Inflammatory macrophage (primary cell): ENCODE measurements at places on chromosomes 3 and 15.
A peak's percentile ranks its signal among the peaks of the same experiment; 100 is the strongest.

GRCh38 chr3:16103472-16103871, 71.0 kb upstream of the GALNT15 start:
- no peak for DNase-seq

GRCh38 chr3:145417678-145418077, 743.3 kb downstream of the PLOD2 start:
- no peak for DNase-seq

GRCh38 chr3:59388555-59389270, 338.9 kb upstream of the CFAP20DC start:
- DNase-seq, result peak; percentile 40

- no peak for DNase-seq
Observed at GRCh38 chr3:26621176-26621575, 1.4 kb upstream of the LRRC3B start.

GRCh38 chr3:73215281-73215680, 153.8 kb downstream of the EBLN2 start:
- no peak for DNase-seq

DNA sequence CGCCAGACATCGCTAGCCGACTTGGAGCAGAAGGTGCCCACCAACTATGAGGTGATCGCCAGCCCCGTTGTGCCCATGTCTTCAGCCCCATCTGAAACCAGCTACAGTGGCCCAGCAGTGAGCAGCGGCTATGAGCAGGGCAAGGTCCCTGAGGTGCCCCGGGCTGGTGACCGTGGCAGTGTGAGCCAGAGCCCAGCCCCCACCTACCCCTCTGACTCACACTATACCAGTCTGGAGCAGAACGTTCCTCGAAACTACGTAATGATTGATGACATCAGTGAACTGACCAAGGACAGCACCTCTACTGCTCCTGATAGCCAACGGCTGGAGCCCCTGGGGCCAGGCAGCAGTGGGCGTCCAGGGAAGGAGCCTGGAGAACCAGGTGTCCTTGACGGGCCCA, 12.9 kb upstream of the APEH start:
- DNase-seq, result no peak

- no peak for DNase-seq
Observed at GRCh38 chr15:101434032-101434920, 55.2 kb downstream of the PCSK6 start.

GRCh38 chr3:115860766-115861165, 237.5 kb downstream of the GAP43 start:
- DNase-seq, result no peak

- DNase-seq, result no peak
Observed at GRCh38 chr3:4703054-4703480, 209.9 kb downstream of the ITPR1 start.

- DNase-seq, result no peak
Observed at GRCh38 chr3:182327196-182327681, 466.1 kb upstream of the ATP11B start.

DNA sequence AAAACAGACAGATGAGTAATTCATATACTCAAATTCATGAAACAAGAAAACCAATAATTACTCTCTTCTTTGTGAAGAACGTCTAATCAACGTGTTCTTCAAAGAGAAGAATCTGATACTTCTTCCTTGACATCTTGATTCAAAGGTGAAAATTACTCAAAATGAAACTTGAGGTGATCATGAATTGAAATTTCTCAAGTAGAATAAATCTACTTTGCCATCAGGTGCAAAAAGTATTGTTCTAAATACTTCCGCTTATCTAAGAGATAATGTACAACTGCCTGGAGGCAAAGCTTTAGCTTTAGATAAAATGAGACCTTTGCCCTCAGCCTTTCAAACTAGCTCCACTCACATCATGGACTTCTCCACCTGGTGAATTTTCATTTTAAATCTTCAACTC, 13.9 kb upstream of the XXYLT1 start:
- no peak for DNase-seq

DNA sequence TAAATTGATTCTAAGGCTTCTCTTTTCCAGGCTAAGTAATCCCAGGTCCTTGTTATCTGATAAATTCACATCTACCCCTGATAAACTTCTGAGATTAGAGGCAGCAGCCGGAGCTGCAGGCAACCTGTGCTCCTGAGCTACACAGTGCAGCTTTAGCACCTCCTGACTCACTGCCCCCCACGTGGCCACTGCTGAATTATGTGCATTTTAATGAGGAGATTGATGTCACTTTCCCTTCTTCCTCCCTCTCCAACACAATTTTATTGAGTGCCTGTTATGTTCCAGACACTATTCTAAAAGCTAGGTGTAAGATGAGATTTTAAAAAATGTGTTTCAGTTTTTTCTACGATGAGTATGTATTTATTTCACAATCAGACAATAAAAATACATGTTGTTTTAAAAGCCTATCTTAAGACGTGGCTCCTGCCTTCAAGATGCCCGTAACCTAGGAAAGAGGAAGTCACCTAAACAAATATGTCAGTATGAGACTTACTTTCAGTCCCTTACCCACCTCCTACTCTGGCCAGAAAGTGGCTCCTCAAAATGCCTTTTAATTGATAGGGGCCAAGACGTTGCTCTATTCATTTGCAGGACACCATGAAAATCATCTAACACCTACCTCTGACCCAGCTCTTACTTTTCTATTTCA, 161.5 kb upstream of the PFN2 start:
- no peak for DNase-seq

DNA sequence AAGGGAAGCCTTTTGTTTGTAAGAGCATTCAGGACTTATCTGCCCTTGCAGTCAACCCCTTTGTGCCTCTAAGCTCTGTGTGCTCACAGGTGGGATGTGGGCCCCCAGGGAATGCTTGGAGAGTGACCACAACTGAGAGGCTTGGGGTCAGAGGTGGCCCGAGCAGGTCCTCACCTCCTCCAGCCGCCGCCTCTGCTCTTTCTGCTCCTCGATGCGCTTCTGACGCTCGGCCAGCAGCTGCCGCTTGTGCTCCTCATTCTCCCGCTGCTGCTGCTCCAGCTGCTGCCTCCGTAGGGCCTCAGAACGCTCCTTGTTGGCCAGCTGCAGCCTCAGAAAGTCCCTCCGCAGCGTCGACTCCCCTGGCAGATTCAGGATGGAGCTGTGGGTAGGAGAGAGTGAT, 130.8 kb upstream of the SLC2A2 start:
- DNase-seq, result no peak

DNA sequence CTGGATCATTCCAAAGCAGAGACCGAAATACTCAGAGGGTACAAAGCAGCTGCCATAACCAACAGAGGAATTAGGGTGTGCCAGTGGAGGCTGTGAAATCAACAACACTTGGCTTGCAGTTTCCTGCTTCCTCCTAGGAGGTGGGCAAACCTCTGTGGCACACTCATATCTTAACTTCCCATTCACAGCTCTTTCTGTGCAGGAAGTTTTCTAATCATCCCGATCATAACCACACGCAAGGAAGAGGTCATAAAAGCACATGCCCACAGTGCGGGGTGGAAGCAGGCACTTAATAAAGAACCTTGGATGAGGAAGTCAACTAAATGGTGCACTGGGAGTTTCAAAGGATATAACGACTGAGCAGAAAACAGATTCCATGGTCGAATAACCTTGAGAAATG, 5.1 kb downstream of the SCAMP2 start:
- peak; percentile 96 for DNase-seq

- no peak for DNase-seq
Observed at GRCh38 chr3:47495111-47495510, 18.4 kb downstream of the ELP6 start.

DNA sequence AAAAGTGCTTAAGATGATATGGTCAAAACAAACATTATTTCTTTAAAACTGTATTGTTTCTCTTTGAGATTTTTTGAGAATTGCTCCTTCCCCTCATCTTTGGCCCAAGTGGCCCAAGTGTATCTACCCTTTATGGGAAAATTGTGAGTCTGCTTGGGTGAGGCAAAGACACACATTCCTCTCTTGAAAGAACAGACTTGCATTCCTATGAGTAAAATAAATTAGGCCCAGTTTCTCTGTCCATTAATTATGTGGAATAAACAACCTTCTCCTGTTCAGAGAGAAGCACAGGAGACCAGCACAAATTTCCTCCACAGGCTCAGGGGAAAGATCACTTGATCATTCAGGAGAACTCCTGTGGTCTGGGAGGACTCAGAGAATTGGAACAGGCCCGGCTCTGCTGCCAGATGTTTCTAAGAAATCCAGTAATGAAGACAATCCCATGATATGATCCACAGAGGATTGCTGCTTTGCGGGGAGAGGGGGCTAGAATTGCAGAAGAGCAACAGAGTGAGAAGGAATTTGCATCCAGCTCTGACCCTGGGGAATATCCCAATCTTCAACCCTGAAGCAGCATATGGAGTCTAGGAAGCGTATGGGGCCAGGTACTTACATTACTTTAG, 53.8 kb upstream of the BOC start:
- no peak for DNase-seq

GRCh38 chr3:123158330-123158729, 43.4 kb upstream of the SEC22A start:
- DNase-seq, result no peak

DNA sequence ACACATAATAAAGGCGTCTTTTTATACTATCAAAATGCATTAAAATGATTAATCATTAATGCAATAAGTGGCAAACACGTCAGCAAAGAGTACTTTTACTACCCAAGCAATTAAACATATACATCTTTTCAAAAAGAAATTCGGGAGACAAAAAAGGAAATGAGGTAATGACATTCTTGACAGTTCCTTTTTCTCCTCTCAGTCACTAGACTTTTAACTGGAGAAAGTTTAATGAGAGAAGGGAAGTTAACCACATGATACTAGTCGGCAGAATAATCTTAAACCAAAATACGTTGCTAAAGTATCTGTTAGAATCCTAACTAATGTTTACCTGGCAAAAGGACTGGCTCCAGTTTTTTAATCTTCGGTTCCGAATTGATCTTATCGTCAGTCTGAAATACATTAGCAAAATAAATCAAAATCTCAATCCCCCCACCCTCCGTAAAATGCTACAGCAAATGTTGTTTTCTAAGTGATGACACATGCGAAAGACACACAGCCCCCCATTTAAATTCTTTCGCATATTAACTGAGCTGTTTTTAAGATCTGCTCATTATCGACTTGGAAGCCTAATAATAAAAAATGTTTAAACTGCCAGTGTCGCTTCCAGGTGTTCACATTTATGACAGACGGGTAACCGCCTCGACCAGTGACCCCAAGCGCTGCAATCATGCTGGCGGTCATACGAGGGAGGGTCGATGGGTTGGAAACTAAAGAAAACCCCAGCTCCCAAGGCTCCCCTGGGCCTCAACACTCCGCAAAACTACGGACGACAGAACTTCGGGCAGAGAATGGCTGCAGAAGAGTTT, 778 bp downstream of the MTMR10 start:
- peak; percentile 81 for DNase-seq

- DNase-seq, result peak; percentile 28
Observed at GRCh38 chr3:119343719-119344118, 49.5 kb downstream of the ARHGAP31 start.

GRCh38 chr3:48503401-48504050, 448 bp downstream of the SHISA5 start:
- DNase-seq, result no peak

GRCh38 chr3:22453906-22454535, 703.0 kb upstream of the ZNF385D start:
- DNase-seq, result no peak

- DNase-seq, result no peak
Observed at GRCh38 chr3:65742914-65743313, 295.8 kb downstream of the MAGI1 start.

- DNase-seq, result no peak
Observed at GRCh38 chr3:10957976-10958749, 34.4 kb upstream of the SLC6A1 start.

GRCh38 chr3:177658354-177658753, 461.1 kb upstream of the TBL1XR1 start:
- no peak for DNase-seq

DNA sequence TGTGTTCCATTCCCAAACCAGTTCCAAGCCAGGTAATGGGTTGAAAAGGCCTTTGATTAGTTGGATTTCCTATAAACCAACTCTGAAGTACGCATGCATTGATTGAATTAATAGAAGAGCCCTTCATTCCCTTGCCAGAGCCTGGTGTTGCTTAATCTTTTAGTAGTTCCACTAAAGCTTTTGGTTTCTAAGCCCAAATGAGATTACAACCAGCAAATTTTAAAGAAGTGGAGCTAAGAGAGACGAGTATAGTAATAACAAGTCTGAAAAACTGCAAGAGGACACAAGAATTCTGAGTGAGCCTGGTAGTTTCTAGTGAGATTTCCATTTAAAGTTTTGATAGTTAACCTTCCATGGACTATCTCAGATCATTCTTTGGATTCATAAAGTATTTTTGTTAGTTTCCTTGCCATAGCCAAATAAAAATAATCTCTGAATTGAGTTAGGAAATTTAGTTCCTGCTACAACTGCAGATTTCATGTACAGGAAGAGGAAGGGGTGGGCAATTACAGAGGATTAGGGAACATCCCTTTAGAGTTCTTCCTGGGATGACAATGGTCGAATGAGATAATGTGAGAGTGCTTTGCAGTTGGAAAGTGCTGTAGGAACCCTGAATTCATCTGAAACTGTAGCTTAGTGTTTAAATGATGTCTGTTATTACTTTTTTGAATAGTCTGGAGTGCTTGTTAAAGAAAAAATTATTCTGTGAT, 136.8 kb downstream of the FNDC3B start:
- DNase-seq, result peak; percentile 59

- DNase-seq, result peak; percentile 95
Observed at GRCh38 chr3:158167737-158168557, 58.1 kb downstream of the RSRC1 start.

- no peak for DNase-seq
Observed at GRCh38 chr3:54790051-54790450, 137.8 kb downstream of the LRTM1 start.

DNA sequence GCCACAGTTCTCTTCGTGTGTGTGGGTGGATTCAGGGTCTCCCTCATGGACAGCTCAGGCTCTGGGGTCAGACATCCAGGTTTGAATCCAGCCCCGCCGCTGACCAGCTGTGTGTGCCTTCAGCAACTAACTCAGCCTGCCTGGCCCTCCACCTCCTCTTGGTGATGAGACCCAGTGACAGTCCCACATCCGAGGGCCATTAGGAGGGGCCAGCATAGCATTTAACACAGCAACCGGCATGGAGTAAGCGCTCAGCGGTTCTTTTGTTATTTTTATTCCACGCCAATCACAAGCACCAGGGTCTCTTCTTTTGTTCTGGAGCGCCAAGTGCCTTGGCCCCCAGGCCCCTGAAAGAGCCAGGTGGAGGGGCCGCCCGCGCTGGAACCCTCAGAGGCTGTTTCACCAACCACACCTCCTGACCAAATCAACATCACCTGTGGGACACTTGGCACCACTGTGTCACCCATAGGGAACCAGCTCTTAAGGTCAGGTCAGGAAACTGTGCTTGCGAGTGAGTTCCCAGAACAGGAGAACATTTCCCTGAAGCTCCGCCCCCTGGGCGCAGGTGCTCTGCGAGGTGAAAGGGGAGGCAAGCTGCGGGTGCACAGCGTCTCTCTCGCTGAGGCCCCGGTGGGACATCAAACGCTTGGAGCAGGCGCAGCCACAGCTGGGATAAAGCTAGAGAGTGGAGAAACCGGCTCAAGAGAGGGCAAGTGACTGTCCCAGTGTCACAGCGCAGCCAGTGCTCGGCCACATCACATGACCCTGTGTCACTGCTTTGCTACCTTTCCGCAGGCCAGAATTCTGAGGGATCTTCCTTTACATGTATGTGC, 311.3 kb downstream of the UACA start:
- DNase-seq, result no peak

- DNase-seq, result no peak
Observed at GRCh38 chr3:81465510-81466200, 295.8 kb downstream of the GBE1 start.

- peak; percentile 6 for DNase-seq
Observed at GRCh38 chr3:197398286-197398878, 100.0 kb upstream of the DLG1 start.
